Activated naive CD4-positive, alpha-beta T cell treated with anti-CD3 and anti-CD28 coated beads, Interleukin-2, amount 50 U/mL, for 72 hours (primary cell): ENCODE measurements at places on chromosomes 6 and 20.

- DNase-seq, result no peak
Observed at GRCh38 chr6:23180504-23181293, 611.3 kb downstream of the HDGFL1 start.

DNA sequence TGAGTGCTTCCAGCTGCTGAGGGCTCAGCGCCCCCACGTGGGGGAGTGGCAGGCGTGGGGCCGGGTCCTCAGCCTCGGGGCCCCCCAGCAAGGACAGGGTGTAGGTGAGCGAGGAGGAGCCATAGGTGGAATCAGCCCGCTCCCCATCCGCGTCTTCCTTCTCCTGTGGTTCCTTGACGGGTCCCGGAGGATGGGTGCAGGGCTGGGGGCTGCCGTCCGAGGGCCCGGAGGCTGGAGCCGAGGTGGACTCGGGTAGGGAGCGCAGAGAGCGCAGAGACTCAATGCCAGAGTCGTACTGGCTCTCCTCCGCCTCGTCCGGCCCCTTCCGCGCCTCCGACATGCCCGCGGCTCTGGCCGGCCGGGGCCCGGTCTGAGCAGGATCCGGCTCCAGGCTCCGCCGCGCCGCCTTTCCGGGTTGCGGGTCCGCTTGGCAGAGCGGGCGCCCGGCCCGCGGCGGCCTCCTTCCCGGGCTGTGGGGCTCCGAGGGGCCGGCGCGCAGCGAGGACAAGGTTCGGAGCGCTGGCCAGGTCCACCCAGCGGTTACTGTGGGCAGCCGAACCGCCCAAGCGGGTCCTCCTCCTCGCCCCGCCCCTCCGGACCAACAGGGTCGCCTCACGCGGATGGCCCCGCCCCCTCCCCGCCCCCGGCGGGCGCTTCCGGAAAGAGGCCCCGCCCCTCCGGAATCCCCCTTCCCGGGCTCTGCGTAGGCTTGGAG is at the start of gene NFKBIE:
NFKBIE (minus strand) TSS at position 545 of the 715 bp plus-strand sequence; CDS start at position 340, 205 bp downstream.
- peak; percentile 96 for DNase-seq

DNA sequence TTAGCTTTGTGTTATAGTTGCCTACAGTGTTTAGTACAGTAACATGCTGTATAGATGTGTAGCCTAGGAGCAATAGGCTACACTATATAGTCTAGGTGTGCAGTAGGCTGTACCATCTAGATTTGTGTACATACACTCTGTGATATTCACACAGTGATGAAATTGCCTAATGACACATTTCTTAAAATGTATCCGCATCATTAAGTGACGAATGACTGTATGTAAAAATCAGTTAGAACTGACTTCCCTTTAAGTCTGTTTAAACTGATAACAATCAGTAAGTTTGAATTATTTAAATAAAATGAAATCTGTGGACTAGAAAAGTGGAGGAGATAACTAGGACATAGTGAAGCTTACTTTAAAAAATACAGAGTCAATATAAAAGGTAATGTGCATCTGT is 176.1 kb downstream of the CDKAL1 start:
- DNase-seq, result no peak

DNA sequence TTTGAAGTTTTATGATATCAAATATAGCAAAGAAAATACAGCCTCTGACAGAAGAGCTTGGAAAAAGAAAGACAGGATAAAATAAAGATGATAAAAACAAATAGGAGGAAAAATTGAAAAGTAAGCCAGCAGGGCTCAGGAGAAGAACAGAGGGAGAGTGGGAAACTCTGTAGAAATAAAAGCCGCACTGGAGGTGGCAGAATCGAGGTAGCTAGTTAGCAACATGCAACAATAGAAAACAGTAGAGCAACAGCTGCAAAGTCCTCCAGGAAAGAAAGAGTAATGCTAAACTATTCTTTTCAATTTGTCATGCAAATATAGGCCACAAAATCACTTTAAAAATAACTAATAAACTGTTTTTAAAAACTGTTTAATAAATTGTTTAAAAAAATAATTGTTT is 28.8 kb downstream of the HBS1L start:
- DNase-seq, result no peak
